B cell (primary cell): ENCODE measurements at places on chromosomes 13 and 19. TPM values are rescaled to one million over a fixed set of nuclear protein-coding genes. Genes with fewer than 3 reads are reported as not detected.
A peak's percentile ranks its signal among the peaks of the same experiment; 100 is the strongest.

GRCh38 chr13:43356567-43356966 lies 333.2 kb downstream of the DNAJC15 start:
- H3K27ac ChIP-seq = no peak overlapping the region
- no peaks in the 10 kb centered on the region for H3K36me3 ChIP-seq
- no peaks in the 10 kb centered on the region for H3K27me3 ChIP-seq
- DNase-seq = no peak

DNA sequence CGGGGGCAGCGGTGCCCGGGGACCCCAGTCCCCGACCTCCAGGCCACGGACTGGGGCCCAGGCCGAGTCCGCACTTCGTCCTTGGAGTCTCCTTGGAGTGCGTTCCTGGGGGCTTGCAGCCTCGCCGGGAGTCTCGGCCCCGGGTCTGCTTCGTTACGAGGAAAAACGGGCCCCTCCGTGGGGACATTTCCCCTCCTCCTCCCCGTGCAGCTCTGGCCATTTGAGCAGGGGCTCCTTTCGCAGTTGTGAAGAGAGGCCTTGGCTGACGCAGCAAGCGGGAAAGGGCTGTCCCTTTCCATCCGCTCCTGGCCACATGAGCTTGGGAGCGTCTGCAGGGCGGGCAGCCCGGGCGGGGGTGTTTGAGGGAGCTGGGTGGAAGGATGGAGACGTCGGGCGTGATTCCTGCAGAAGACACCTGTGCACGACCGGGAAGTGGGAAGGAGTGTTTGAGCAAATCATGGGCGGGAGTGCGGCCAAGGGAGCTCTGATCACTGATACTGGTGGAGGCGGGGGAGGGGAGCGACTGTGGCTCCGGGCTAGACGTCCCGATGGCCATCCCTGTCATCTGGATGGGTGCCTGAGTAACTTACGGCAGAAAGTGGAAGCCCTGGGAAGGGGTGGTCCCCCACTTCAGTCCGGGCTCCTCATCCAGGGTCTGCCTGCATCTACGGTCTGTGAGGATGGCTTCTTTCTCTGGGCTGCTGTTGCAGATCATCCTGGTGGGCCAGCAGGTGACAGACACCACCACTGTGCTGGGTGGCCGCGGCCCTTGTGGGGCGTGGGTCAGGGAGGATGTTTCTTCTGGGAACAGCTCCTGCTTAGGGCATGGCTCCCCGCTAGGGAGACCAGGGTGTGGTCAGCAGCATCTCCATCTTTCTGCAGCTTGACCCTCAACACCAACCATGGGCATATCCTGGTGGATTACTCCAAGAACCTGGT lies 736 bp downstream of the GPI start:
- H3K27me3 ChIP-seq = no peaks in the 10 kb centered on the region
- peaks cover 32% of the 10 kb centered on the region for H3K36me3 ChIP-seq
- H3K4me3 ChIP-seq = peak overlapping the region; percentile 68
- H3K4me1 ChIP-seq = peaks cover 23% of the 10 kb centered on the region
- DNase-seq = no peak

DNA sequence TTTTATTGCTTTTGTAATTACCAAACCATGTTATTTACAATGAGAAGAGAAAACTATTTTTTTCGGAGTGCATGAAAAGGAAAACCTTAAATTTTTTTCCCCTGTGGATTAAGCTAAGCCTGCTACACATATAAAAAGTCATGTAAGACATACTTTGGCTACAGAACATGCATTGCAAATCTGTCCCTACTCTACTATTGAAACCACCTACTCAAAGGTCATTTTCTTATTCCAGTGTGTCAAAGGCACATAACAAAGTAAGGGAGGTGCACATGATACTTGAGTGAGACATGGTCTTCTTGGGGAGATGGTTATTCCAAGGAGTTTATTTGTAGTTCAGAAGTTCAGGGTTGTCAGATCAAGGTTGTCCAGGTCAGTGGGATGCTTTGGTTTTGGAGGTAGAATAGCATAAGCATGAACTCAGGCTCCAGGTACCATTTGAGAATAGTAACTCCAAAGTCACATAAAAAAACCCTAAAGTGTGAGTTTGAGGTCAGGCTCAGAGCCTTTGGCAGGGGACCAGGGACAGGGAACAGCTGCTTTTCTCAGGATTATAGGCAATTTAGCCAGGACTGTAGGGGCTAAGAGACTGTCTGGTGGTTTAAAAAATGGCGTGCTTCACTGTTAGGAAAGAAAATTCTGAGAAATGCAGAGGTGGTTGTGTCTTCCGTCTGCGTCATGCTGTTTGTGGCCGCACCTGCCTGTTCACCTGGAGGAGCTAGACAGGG lies 15.4 kb downstream of the FARP1 start:
- H3K27me3 ChIP-seq = no peaks in the 10 kb centered on the region
- no peak overlapping the region for H3K27ac ChIP-seq
- H3K4me1 ChIP-seq = no peaks in the 10 kb centered on the region

FCER2 gene
- 419 and 497 TPM in 2 replicates for polyA plus RNA-seq
